AG04449 (cell line): ENCODE measurements at places on chromosomes 2 and 18.

GRCh38 chr18:36511791-36512352 lies 214.4 kb downstream of the FHOD3 start:
- no peak for DNase-seq

- DNase-seq, result no peak
Measured at GRCh38 chr18:74773171-74773624, 175.5 kb downstream of the ZNF407 start.

GRCh38 chr2:166357068-166357949 lies 18.4 kb downstream of the SCN9A start:
- no peak for DNase-seq

- no peak for DNase-seq
Measured at GRCh38 chr2:189153619-189154018, 25.9 kb downstream of the COL5A2 start.

- DNase-seq, result no peak
Measured at GRCh38 chr18:5298156-5298852, 2.8 kb upstream of the ZBTB14 start.
